ENCODE measurements at places on chromosomes 2 and 18.

DNA sequence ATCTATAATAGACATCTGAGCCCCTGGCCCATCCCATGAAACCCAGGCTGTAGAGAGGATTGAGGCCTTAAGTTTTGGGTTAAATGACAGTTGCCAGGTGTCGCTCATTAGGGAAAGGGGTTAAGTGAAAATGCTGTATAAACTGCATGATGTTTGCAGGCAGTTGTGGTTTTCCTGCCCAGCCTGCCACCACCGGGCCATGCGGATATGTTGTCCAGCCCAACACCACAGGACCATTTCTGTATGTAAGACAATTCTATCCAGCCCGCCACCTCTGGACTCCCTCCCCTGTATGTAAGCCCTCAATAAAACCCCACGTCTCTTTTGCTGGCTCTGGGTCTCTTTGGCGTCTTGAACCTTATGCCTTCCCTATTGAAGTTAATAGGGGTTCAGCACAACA, 110.7 kb downstream of the XRCC5 start:
- DNase-seq = no peak

DNA sequence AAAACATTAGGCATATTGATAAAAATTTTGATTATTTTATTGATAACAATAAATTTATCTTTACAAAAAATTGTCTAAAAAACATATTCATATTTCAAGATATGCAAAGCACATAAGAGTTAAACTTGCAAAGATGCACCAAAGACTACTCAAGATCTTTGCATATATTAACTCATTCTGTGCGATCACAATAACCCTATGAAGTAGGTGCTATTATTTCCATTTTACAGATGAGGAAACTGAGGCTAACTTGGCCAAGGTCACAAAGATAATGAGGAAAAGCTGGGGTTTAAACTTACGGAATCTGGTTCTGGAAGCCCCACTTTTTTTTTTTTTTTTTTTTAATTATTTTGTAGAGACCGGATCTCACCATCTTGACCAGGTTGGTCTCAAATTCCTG, 94.4 kb upstream of the SERTAD2 start:
- no peak for DNase-seq

DNA sequence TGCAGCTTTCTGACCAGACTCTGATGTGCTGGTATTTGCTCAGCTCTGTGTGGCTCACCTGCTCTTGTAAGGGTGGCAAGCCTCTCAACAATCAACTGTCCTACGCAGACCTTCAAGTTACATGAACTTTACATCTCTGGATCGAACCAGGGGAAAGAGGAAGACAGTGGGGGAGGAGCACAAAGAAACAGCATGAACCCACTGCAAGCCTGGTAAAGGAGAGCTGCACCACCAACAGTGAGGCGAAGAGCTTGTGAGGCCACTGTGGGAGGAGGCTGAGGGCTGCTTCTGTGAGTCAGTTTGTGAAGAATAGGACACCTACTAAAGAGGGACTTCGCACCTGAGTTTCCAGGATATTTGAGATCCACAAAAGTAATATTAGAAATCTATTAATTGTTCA, 18.8 kb upstream of the FAM110C start:
- no peak for DNase-seq

DNA sequence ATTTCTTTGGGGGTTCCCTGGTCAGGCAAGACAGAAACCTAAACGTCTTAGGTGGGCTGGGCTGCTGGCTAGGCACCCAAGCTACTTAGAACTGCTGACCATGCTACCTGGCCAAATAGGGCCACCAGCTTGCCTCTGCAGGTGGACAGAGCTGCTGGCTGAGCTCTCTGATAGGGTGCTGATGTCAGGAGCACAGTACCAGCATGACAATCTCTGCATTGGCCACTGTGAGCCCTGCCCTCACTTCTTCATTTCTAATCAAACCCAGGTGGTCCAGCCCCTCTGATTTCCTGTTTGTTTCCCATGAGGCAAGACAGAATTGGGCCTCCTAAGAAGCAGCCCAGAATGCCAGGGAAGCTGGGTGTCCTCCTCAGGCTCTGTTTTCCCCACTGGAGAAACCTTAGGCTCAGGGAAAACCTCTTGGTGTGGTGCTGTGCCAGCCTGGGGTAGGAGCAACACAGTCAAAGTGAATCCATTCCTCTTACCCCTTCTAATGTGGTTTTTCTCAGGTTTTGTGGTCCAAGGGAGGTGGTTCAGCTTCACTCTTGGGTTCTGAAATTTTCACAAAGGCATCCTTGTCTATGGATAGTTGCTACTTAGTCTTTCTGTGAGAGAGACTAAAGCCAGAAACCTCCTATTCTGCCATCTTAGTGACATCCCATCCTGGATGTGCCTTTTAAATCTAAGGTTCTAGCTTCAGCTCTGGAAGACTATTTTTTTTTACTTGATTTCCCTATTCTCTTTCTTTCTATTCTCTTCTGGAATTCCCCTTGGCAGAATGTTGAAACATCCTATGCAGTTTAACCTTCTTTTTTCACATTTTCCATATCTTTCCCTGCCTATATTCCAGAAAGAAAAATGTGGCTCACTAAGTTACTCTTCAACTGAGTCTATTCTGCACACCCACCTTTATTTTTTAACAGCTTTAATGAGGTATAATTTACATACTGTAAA, 15.2 kb downstream of the SP100 start:
- DNase-seq = no peak

GRCh38 chr2:15941871-15942710, 1.7 kb downstream of the MYCN start:
- no peak for DNase-seq

DNA sequence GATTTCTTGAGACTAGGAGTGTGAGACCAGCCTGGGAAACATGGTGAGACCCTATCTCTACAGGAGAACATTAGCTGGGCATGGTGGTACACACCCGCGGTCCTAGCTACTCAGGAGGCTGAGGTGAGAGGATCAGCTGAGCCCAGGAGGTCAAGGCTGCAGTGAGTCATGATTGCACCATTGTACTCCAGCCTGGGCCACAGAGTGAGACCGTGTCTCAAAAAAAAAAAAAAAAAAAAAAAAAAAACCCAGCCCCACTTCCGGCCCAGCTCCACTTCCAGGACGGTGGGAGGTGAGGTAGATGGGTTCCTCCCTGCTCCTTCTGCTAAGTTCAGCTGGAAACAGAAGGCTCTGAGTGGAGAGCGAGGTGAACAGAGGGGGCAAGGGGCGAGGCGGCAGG, 41.4 kb upstream of the NFATC1 start:
- DNase-seq = no peak

DNA sequence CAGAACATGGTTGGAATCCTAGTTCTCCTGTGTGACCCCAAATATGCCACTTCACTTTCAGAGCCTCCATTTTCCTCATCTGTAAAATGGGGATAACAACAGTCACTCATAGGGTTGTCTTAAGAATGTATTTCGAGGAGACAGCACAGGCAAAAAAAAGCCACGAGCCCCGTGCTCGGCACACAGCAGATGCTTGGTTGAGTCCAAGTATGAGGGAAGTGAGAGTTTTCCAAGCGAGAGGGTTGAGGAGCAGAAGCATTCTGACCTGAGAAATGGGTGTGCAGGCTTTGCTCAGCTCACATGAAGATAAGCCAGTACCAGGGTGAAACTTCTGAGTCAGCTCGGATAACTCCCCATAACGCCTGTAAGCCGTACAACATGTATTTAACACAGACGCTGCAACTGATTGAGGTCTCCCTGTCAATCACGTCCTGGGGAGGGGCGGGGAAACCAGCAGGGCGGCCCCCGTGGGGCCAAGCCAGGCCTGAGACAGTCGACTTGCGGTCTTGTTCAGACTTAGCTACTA, 23.0 kb upstream of the ODC1 start:
- DNase-seq = no peak

DNA sequence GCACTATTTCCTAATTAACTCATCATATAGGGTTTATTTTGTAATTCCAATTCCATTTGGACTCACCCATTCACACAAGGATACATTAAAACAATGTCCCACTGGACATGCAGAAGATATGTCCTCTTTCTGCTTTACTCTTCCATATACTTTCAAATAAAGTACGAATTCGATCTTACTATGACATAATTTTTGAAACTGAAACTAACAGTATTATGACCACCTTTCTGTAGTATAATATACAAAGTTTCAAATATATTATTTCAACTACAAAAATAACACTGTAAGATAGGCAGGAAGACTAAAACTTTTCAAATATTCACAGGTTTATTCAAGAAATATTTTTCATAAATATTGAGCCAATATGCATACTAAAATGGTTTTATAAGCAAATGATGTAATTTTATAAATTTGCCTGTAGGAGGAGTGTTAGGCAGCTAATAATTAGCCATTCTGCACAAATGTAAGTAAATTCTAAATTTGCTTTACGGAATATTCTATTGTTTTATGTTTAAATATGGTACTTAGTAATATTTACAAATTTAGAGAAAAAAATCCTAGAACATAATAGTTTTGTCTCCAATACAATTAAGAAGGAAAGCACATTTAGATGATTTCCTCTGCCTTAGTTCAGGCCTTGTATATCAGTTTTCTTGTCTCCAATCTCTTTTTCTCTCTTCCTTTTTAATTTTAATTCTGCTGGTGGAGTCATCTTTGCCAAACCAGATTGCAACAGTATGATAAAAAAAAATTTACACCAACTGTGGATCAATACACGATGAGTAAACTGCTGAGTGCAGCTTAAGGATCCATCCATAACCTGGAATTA, 85.9 kb downstream of the CERKL start:
- peak; percentile 3 for DNase-seq

DNA sequence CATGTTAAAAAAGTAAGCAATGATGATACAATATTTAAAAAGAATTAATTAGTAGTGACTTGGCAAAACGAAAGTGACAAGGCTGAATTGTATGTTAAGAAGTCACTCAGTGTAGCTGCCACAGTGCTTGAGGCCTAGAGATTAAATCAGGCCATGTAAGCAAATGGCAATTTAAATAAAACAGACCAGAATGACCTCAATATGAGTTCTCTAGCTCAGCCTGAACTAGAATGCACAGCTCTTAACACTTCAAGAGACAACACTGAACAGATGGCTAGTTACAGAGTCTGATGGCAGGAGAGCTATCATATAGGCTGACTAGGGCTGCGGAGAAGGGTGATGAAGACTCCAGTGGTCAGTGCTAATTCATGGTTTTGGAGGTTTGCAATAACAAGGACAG, 117.9 kb upstream of the ZBTB14 start:
- DNase-seq = no peak
